GM04503 (cell line): ENCODE measurements at places on chromosomes 3 and 15.

- DNase-seq, result no peak
Observed at GRCh38 chr3:97823046-97824004, 1.5 kb downstream of the CRYBG3 start.

GRCh38 chr3:105401691-105402149 is 35.0 kb downstream of the ALCAM start:
- no peak for DNase-seq

GRCh38 chr15:97561529-97561928 is 399.0 kb upstream of the ARRDC4 start:
- DNase-seq, result no peak

DNA sequence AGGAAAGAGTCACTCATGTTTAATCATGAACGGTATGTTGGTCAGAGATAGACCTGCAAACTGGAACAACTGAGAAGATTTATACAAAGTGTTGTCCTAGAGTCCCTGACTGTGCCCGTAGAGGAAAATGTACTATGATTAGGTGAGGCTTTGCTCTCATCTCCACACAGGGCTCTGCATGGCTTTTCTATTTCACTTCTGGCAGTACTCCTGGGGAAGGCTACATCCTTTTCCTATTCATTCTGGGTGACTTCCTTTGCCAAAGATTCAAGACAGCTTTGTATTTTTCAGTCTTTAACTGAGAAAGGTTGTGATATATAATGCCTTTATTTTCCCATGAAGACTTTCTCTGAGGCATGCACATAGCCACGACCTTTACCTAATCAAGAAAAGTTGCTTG is 414.7 kb downstream of the ZBTB20 start:
- DNase-seq, result no peak
